ENCODE measurements at places on chromosomes 2 and 18. TPM values are rescaled to one million over a fixed set of nuclear protein-coding genes. Genes with fewer than 3 reads are reported as not detected.
A peak's percentile ranks its signal among the peaks of the same experiment; 100 is the strongest.

GRCh38 chr2:84938194-84938879 is 32.6 kb upstream of the KCMF1 start:
- no peaks in the 10 kb centered on the region for H3K27me3 ChIP-seq
- peaks cover 23% of the 10 kb centered on the region for H3K4me1 ChIP-seq

DNA sequence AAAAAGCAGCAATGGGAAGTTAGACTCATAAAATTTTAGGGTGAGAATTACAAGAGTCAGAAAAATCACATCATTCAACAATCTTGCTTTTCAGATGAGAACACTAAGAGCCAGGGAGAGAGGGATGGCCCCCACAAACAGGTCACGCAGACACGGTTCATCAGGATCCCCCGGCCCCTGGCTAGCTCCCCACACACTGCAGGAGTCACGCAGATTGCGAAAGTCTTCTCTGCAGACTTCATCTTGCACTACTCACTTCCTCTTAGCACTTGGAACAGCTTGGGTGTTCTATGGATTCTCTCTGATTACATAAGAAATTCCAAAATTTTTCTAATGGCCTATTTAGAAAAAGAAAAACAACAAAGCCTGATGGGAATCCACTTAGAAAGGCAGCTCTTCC is 21.6 kb upstream of the SULT1C2 start:
- H3K27me3 ChIP-seq: no peaks in the 10 kb centered on the region
- peaks cover 5% of the 10 kb centered on the region for H3K36me3 ChIP-seq
- no peak for DNase-seq
- no peak overlapping the region for H3K4me3 ChIP-seq
- H3K4me1 ChIP-seq: peaks cover 9% of the 10 kb centered on the region

DNA sequence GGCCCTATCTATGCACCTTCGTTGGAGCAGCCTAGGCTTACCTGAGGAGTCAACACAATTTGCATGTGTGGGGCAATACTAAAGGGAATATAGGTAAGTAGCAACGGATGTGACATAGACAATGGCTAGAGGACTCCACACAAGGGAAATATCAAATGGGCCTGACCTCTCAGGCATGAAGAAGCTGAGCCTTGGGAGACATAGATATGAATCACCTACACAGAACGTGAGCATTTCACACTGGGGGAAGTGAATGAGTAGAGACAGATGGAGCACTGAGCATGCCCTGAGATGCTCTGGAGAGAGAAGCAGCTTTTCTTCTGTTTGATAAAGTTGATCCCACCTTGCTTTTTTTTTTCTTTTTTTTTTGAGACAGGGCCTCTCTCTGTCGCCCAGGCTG is 97.9 kb downstream of the ATL2 start:
- 0 out of 2 replicates have a peak, but pooled peaks cover 6% of the 10 kb centered on the region for H3K36me3 ChIP-seq
- no peak overlapping the region for H3K27ac ChIP-seq
- no peak overlapping the region for H3K4me3 ChIP-seq

DNA sequence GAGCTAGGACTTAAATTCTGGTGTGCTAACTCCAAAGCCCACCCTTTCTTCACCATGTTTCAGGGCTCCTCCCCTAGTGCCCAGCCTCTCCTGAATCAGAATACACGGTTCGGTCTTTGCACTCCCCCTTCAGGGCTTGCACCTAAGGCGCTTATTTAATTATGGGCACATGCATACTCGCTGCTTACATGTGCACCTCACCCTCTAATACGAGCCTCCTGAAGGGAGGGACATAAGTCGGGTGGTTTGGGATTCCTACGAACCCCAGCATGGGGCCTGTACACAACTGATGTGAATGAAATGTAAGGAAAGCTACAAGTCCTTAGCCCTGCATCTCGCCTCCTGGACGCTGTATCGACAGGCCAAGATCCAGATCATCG is 435 bp downstream of the IFT172 start:
- H3K27me3 ChIP-seq: peaks cover 18% of the 10 kb centered on the region
- peak overlapping the region; percentile 93 for H3K4me3 ChIP-seq
- peaks cover 19% of the 10 kb centered on the region for H3K4me1 ChIP-seq
- H3K36me3 ChIP-seq: no peaks in the 10 kb centered on the region
- DNase-seq: no peak

DNA sequence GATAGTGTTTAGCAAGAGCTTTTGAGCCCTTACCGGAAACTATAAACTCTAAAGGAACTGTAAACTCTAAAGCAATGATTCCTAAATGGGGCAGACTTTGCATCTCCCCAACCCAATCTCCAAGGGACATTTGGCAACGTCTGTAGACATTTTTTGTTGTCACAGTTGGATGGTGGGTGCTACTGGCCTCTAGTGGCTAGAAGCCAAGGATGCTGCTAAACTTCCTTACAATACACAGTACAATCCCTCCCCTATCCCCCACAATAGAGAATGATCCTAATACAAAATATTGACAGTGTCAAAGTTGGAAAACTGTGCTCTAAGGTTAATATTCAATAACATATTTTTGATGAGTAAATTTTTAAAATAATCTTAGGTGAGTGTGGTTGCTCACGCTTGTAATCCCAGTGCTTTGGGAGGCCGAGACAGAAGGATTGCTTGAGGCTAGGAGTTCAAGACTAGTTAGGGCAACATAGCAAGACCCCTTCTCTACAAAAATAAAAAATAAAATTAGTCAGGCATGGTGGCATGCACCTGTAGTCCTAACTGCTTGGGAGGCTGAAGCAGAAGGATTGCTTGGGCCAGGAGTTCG is 66.7 kb downstream of the PTPN4 start:
- peaks cover 32% of the 10 kb centered on the region for H3K36me3 ChIP-seq
- H3K4me1 ChIP-seq: peaks cover 28% of the 10 kb centered on the region
- no peaks in the 10 kb centered on the region for H3K27me3 ChIP-seq
- H3K27ac ChIP-seq: no peak overlapping the region

DNA sequence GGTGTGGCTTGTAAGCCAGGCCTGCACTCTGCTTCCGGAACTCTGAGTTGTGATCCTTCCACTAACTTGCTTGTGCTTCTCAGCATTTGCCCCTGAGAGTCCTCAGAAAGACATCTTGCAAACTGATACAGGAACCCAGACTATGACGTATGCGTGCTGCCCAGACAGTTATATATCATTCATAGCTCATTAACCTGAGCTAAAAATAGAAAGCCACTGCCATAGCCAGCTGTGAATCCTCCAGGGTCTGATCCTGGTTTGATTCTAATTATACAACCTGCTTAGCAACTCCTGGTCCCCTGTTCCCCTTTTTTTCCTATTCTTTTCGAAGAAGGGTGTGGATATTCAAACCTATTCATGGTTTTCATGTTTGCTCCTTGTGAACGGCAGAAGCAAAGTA is 63.7 kb downstream of the MARCHF4 start:
- peaks cover 6% of the 10 kb centered on the region for H3K4me1 ChIP-seq
- H3K36me3 ChIP-seq: no peaks in the 10 kb centered on the region
- H3K27me3 ChIP-seq: no peaks in the 10 kb centered on the region
- no peak for DNase-seq

The AMER3 gene
- total RNA-seq: 0.13 TPM
